ENCODE measurements at places on chromosomes 2 and 18. TPM values are rescaled to one million over a fixed set of nuclear protein-coding genes. Genes with fewer than 3 reads are reported as not detected.

Gene ALPP
- not detected for total RNA-seq

Gene SPP2
- total RNA-seq: not detected

Gene LYPD1
- total RNA-seq: not detected

Gene LIMS1
- 441 TPM for total RNA-seq

Gene ORMDL1
- total RNA-seq: 46.1 TPM

Gene GPR45
- total RNA-seq: not detected

Gene SIX3
- total RNA-seq: not detected

Gene KCNIP3
- 0.11 TPM for total RNA-seq

Gene CCDC141
- 3.7 TPM for total RNA-seq

Gene VPS54
- 21.2 TPM for total RNA-seq

Gene PAX3
- total RNA-seq: 0.33 TPM

Gene DQX1
- total RNA-seq: 0.09 TPM

Gene LHCGR
- not detected for total RNA-seq

All from dermis lymphatic vessel endothelial cell (primary cell).